A549 treated with CpdA at 1 μM for 4 hours (cell line): ENCODE measurements at places on chromosomes 5 and 9. TPM values are rescaled to one million over a fixed set of nuclear protein-coding genes. Genes with fewer than 3 reads are reported as not detected.

SLC6A18 gene
- total RNA-seq = not detected in 5 replicates

PANK3 gene
- total RNA-seq = 16.4 to 21.3 TPM (median 20.1 TPM) in 5 replicates

NUTM2G gene
- not detected in 5 replicates for total RNA-seq

UGT3A1 gene
- not detected in 5 replicates for total RNA-seq

MCTP1 gene
- total RNA-seq = 7.3 to 14.1 TPM (median 9.2 TPM) in 5 replicates

OTULINL gene
- total RNA-seq = 4.8 to 7.4 TPM (median 4.9 TPM) in 5 replicates

MELK gene
- total RNA-seq = 68.4 to 84.9 TPM (median 73.9 TPM) in 5 replicates

CCL19 gene
- total RNA-seq = not detected in 5 replicates

PCDH12 gene
- 0.02 to 0.29 TPM in 2 of 5 replicates, not detected in the others for total RNA-seq

TRMO gene
- total RNA-seq = 11.1 to 16.1 TPM (median 13.1 TPM) in 5 replicates

PCDHGB4 gene
- total RNA-seq = 0.66 to 1.0 TPM (median 0.73 TPM) in 5 replicates

DMRT3 gene
- not detected in 5 replicates for total RNA-seq

NEUROG1 gene
- total RNA-seq = not detected in 5 replicates

POC5 gene
- total RNA-seq = 8.7 to 12.8 TPM (median 10.2 TPM) in 5 replicates

KIF12 gene
- 2.0 to 3.0 TPM (median 2.5 TPM) in 5 replicates for total RNA-seq

GNA14 gene
- total RNA-seq = not detected in 5 replicates

WNT8A gene
- not detected in 5 replicates for total RNA-seq

DCAF12 gene
- total RNA-seq = 36.1 to 40.6 TPM (median 39.4 TPM) in 5 replicates

ZNF484 gene
- total RNA-seq = 1.8 to 2.9 TPM (median 2.2 TPM) in 5 replicates

WDR55 gene
- total RNA-seq = 29.2 to 32.4 TPM (median 29.6 TPM) in 5 replicates

PCDHB7 gene
- 0.01 TPM in 1 of 5 replicates, not detected in the others for total RNA-seq

SPINK4 gene
- not detected in 5 replicates for total RNA-seq

ZNF366 gene
- not detected in 5 replicates for total RNA-seq

HAVCR1 gene
- 26.6 to 46.6 TPM (median 37.2 TPM) in 5 replicates for total RNA-seq

C9orf50 gene
- not detected in 5 replicates for total RNA-seq
